T-helper 1 cell treated with Interleukin-12 subunit alpha and Interleukin-12 subunit beta and Interleukin-4 antibody, amounts not matched to agents 30 ng/mL and 1 ng/mL, for 36 hours (primary cell): ENCODE measurements at places on chromosomes 5 and 9. TPM values are rescaled to one million over a fixed set of nuclear protein-coding genes. Genes with fewer than 3 reads are reported as not detected.

The VLDLR gene
- 3.8 and 4.2 TPM in 2 replicates for total RNA-seq

The AGXT2 gene
- total RNA-seq = not detected in 2 replicates

The SEMA6A gene
- total RNA-seq = 0.15 and 0.29 TPM in 2 replicates

The SPINK4 gene
- total RNA-seq = not detected in 2 replicates

The CD14 gene
- 0.51 and 0.56 TPM in 2 replicates for total RNA-seq

The HAPLN1 gene
- total RNA-seq = not detected in 2 replicates

The NR3C1 gene
- total RNA-seq = 63.9 and 73.6 TPM in 2 replicates

The SCAI gene
- 10.6 and 13.4 TPM in 2 replicates for total RNA-seq

The PPP2R2B gene
- 1.3 TPM in 2 replicates for total RNA-seq

The DMRTA1 gene
- total RNA-seq = not detected in 2 replicates

The PCDHGA5 gene
- 0.46 and 0.49 TPM in 2 replicates for total RNA-seq

The ANKRD34B gene
- not detected in 2 replicates for total RNA-seq

The TERT gene
- 2.6 and 3.3 TPM in 2 replicates for total RNA-seq

The LCN15 gene
- not detected in 2 replicates for total RNA-seq

The RNF183 gene
- 0.34 TPM in 1 of 2 replicates, not detected in the other for total RNA-seq

The AK8 gene
- total RNA-seq = 0.17 TPM in 1 of 2 replicates, not detected in the other
